Upper lobe of left lung (tissue), 6 donors: ENCODE measurements at places on chromosomes 7 and 10. TPM values are rescaled to one million over a fixed set of nuclear protein-coding genes. Genes with fewer than 3 reads are reported as not detected.

DDIT4 gene
- 210 TPM for total RNA-seq

GIMAP6 gene
- 62.8 TPM for total RNA-seq

PON1 gene
- 0.59 TPM for total RNA-seq

ACSM6 gene
- not detected for total RNA-seq

TMEM236 gene
- total RNA-seq = 4.6 TPM

DNA sequence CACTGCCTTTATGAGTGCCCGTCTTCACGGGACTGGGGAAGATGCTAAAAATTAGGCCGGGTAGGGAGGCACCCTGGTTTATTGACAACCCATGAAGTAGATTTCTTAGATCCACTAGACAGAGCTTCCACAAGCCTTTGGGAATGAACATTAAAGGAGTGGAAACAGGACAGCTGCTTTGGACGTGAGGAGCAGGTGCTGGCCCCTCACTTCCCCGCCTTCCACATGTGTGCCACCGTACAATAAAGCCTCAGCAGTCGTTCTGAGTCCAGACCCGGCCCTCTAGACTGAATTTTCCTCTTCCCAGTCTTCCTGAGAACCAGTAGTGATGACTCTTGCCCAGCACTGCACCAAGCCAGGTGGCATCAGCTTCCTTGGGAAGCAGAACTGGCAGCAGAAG is 282.4 kb downstream of the CELF2 start:
- no peak overlapping the region for H3K27ac ChIP-seq
- H3K36me3 ChIP-seq = peaks cover 8% of the 10 kb centered on the region
- DNase-seq = no peak
- no peak overlapping the region for H3K4me3 ChIP-seq
- no peaks in the 10 kb centered on the region for H3K4me1 ChIP-seq
- H3K27me3 ChIP-seq = no peaks in the 10 kb centered on the region

- H3K4me3 ChIP-seq = no peak overlapping the region
- H3K27me3 ChIP-seq = no peaks in the 10 kb centered on the region
- DNase-seq = no peak
- H3K27ac ChIP-seq = no peak overlapping the region
- H3K36me3 ChIP-seq = no peaks in the 10 kb centered on the region
Observed at GRCh38 chr10:121411004-121411403, 187.2 kb downstream of the FGFR2 start.

DNA sequence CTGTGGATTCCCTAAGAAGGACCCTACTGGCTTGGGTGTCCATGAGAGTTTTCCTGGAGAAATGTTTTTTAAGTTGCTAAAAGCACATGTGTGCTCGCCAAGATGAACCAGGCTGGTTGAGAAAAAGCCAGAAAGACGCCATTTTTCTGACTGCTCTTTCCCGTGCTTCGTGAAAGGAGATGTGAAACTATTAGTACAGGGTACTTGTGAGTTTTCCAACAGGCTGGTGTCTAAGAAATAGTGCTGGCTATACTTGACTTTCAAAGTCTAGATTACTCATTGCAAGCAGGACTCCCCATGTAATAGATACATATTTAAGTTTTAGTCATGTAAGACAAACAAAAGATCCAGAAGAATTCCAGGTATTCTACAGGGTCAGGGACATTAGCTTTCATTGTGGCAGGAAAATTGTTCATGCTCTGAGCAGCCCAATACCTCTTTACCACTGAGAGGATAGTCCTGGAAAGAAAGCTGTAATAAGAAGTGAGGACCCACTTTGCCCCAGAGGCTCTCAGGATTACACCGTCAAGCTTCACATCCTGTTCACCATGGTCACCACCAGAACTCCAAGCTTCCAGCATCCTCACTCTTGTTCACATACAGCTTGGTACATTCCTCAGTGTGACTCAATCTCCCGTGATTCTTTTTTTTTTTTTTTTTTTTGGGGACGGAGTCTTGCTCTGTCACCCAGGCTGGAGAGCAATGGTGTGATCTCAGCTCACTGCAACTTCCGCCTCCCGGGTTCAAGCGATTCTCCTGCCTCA is 43.8 kb upstream of the ICA1 start:
- no peaks in the 10 kb centered on the region for H3K27me3 ChIP-seq
- H3K4me1 ChIP-seq = no peaks in the 10 kb centered on the region
- no peak overlapping the region for H3K27ac ChIP-seq

DNA sequence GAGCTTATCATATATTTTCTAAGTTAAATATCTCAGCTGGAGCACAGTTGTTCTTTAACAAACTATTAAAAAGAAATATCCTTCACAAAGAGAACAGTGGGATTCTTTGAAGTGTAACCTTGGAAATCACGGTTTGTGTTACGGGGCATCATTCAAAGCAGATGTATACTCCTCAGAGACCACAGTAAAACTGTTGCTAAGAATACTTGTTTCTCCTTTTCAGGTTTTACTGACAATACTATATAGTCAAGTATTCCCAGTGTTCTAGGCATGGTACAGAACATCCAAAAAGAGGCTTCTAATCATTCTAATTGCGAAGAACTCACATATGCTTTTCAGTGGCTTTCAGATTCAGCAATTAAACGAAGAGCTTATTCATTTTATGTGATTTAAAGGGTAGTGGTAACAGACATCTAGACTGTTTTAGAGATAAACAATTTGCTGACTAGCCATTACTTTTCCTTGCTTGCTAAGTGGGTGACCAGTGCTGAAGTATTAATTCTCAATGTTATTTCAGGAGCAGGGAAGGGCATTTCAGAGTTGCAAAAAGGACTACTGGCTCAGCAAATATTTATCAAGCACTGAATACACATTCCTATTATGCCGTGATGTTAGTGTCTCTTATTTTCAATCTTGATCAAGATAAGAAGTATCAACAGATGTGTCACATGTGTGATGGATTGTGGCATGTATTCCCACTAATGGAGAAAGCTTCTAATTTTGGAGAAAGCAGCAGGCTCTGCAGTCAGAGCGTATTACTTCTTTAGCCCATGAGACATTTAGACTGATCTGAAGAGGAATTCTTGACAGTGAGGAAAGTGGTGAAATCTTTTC is 236.8 kb downstream of the RNLS start:
- H3K4me3 ChIP-seq = no peak overlapping the region
- no peak overlapping the region for H3K27ac ChIP-seq
- H3K4me1 ChIP-seq = peaks cover 18% of the 10 kb centered on the region
- DNase-seq = no peak
- no peaks in the 10 kb centered on the region for H3K36me3 ChIP-seq

GRCh38 chr10:117653170-117653515 is 110.6 kb downstream of the EMX2 start:
- no peak overlapping the region for H3K4me3 ChIP-seq
- no peaks in the 10 kb centered on the region for H3K27me3 ChIP-seq
- DNase-seq = no peak
- H3K4me1 ChIP-seq = no peaks in the 10 kb centered on the region
- no peak overlapping the region for H3K27ac ChIP-seq

DNA sequence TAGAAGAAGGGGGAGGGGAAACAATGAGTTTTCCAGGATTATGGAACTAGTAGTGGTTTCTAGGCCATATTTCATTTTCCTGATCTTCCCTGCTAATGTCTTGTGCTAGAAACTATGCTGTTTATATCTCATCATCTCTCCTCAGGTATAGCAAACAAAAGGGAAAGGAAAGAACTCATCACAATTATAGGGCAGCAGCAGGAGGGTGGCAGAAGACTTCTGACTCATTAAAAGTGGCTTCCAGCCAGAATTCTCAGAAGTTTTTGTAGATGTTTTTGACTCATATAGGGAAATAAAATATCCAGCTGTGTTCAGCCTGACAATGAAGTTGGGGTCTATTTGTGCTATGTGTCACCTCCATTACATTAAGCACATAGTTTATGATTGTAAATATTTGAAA is 6.5 kb downstream of the AHR start:
- no peaks in the 10 kb centered on the region for H3K27me3 ChIP-seq
- DNase-seq = no peak
- no peaks in the 10 kb centered on the region for H3K36me3 ChIP-seq

DNA sequence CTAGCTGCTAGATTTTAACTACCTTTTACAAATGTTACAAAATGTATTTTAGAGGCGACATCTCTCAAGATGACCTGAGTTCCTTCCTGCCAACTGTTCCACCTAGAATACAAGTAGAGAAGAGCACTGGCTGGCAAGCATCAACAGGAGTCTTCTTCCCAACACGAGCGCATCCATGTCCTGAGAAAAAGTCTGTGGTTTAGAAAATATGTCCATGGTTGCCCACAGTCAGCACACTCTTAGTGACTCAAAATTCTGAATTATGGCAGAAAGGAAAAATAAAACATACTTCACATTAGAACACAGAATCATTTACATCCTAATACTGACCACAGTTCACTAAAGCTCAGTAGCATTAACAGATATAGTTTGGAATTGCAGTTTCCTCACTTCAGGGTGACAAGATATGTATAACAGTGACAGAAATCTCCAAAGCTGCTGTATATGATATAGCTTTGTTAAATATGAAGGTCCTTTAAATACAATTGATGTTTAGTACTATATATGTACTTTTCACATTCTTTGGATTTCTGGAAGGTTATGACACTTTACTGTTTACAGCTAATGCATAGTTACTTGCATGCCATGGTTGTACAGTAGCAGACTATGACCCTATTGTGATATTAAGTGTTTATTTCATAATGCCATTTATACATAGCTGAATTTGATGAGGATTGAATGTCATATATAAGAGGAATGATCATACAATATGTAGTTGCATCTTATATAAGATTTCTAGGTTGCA is 327.1 kb downstream of the GFRA1 start:
- no peak overlapping the region for H3K27ac ChIP-seq
- no peaks in the 10 kb centered on the region for H3K4me1 ChIP-seq
- DNase-seq = no peak
- no peak overlapping the region for H3K4me3 ChIP-seq

- no peaks in the 10 kb centered on the region for H3K36me3 ChIP-seq
- H3K4me1 ChIP-seq = no peaks in the 10 kb centered on the region
- no peak overlapping the region for H3K4me3 ChIP-seq
- no peaks in the 10 kb centered on the region for H3K27me3 ChIP-seq
- no peak overlapping the region for H3K27ac ChIP-seq
Observed at GRCh38 chr7:81419731-81420130, 350.1 kb downstream of the HGF start.

DNA sequence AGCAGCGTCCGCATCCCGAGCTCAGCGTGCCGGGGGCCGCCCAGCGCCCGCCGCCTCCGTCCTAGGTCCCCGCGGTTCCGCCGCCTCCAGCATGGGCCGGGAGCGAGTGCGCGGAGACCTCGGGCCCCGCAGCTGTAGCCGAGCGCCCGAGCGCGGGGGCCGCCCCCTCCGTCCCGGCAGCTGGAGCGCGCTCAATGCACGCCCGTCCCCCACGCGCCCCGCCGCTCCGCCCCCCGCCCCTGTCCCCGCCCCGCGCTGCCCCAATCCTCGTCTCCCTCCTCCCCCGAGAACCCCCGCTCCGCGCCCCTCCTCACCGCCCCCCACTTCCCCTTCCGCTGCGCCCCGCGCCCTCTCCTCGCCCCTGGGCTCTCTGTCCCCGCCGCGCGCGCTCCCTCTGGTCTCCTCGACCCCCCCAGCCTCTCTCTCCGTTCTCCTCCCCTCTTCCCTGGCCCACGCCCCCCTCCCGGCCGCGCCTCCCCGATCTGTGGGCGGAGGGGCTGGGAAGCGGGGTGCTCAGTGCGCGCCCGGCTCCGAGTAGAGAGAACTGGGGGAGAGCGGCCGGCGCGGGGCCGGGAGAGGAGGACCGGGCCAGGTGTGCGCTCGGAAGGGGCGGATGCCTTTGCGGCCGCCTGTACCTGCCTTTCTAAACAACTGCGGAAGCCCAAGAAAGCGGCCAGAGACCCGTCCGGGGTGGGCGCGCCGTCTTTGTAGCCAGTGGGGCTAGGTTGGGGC is at the start of gene VIPR2:
Gene VIPR2 (minus strand): TSS at position 110 of the 732 bp plus-strand sequence. CDS start 96 bp downstream, at position 14.
- H3K4me1 ChIP-seq = peaks cover 16% of the 10 kb centered on the region
- H3K36me3 ChIP-seq = no peaks in the 10 kb centered on the region
- no peak within 1 kb of the TSS for H3K27ac ChIP-seq
- H3K27me3 ChIP-seq = no peaks in the 10 kb centered on the region
- peak within 1 kb of the TSS; percentile 55 for H3K4me3 ChIP-seq
- DNase-seq = peak; percentile 88

GRCh38 chr7:157699357-157700013 is 362.7 kb downstream of the DNAJB6 start:
- H3K27me3 ChIP-seq = no peaks in the 10 kb centered on the region
- no peaks in the 10 kb centered on the region for H3K36me3 ChIP-seq
- H3K4me3 ChIP-seq = no peak overlapping the region
- H3K4me1 ChIP-seq = no peaks in the 10 kb centered on the region
- peak; percentile 14 for DNase-seq
